ENCODE measurements at places on chromosomes 13 and 19.
A peak's percentile ranks its signal among the peaks of the same experiment; 100 is the strongest.

DNA sequence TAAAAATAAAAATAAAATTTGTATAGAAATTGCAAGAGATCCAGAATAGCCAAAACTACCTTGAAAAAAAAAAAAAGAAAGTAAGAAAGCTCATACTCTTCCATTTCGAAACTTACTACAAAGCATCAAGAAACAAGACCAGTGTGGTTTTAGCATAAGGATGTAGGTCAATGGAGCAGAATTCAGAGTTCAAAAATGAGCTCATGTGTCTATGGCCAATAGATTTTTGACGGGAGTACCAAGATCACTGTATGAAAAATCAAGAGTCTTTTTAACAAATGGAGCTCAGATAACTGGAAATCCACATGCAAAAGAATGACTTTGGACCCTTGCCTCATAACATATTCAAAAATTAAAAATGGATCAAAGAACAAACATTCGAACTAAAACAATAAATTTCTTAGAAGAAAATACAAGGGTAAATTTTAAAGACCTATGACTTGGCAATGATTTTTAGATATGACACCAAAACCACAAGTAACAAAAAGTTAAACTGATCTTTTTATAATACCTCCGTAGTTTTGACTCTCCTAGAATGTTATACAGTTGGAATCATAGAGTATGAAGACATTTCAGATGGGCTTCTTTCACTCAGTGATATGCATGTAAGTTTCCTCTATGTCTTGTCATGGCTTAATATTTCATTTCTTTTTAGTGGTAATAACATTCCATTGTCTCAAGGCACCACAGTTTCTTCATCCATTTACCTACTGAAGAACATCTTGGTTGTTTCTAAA lies 43.2 kb downstream of the KLF12 start:
- DNase-seq = no peak

DNA sequence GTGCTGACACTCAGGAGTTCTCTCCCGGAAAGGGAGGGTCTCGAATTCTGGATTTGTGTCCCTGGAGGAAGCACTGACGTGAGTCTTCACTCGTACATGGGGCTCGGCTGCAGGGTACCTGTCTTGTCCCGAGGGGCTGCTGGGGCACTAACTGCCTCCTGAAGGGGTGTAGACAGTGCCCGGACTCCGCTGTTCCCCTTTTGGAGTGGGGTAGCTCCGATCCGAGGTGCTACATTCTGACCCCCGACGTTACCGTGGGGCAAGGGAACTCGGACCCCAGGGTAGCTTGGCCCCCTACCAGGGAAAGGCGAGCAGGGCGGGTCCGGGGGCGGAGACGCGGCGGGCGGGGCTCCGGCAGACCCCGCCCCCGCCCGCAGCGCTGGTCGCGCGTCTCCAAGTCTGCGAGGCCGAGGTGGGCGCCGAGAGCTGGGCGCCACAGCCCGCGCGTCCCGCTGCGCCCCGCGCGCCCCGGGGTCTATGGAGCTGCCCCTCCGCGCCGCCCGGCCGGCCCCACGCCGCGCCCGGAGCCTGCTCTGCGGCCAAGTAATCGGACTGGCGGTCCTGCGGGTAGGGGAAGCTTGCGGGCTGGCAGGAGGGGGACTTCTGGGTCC lies at the start of gene NPAS1:
Gene NPAS1, plus strand, starts transcription at position 407 of the 611 bp plus-strand sequence. CDS start 1,211 bp downstream, outside the sequence.
- no peak for DNase-seq

DNA sequence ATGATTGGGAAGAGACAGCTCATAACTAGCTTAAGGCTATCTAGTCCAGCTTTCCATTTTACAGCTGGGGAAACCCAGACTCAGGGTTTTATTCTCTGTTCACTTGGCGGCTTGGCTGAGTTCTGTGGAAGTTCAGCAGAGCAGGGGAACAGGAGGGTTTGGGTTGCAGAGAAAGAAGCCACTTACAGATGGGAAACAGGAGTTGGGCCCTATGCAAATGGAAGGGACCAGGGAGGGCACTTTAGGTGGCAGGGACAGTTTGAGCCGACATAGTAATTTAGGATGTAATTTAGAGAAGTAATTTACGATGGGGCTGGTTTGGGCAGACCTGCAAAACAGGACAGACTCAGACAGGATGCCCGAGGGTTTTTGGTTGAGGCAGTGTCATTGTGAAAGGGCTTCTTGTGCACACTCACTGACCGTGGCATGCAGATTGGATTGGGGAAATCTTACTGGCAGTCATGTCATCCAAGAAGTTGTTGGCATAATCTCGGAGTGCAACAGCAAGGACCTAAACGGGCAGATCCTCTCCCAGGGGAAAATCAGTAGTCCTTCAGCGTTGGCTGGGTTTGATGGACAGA lies 47.3 kb upstream of the GPR183 start:
- no peak for DNase-seq

DNA sequence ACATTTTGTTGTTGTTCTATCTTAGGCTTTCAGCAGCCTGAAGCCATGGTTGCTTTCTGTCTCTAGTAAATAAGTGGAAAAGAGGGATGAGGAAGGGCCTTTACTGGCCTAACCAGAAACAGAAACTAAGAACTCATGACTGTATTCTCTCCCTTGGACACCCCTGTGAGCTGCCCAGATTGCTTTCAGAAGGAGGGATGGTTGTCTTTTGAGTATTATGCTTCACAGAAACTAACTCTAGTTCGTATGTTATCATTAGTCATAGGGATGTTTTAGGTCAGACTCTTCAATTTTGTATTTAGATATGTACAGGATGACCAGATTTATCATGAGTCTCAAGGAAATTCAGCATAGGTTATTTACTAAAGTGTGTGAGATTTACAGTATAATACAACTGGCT lies 17.5 kb downstream of the BORA start:
- DNase-seq = no peak

- DNase-seq = no peak
Observed at GRCh38 chr13:25776722-25777121, 275.1 kb downstream of the SHISA2 start.

- no peak for DNase-seq
Observed at GRCh38 chr13:100298691-100299090, 209.8 kb downstream of the PCCA start.

DNA sequence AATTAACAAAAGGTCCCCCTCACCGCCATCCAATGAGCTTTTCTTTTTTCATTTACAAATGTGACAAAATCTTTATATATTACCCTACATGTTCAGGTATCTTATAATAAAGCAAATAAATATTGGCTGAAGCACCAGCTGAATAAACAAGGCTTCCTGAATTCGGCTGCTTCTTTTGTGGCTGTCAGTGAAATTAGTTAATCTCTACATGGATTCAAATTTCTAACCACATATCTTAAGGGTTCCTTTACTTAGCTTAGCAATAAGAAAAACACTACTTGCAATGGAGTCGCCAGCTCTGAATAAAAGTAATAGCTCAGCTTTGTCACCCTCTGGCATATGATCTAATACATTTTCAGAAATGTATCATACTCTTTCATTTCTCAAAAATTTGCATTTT lies 104.3 kb downstream of the CCNA1 start:
- no peak for DNase-seq

DNA sequence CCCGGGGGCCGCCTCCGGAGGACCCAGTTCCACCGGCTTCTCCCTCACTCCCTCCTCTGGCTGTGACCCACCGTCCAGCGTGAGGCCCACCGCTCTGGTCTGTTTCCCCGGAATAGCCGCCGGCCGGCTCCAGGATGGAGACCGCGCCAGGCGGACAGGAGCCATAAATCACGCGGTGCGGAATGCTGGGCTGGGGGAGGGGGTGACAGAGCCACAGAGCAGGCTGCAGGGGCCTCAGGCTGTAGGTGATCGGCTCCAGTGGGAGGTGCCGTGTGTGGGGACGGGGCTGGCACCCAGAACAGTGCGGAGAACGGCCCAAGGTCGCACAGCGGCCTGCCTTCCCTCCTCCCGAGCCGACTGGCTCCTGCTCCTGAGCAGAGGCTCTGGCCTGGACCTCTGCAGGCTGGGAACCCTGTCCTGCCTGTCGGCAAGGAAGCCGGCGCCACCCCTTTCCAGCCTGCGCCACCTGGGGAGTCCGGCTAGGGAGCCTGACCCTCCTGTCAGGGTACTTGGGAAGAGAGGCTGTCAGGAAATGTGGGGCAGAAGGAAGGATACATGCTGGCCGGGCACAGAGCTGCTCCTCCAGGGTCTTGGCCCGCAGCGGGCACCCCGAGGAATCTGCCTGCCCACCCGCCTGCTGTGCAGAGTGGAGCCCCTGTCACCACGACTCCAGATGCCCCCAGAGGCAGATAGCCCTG lies 8.3 kb downstream of the PIAS4 start:
- no peak for DNase-seq

DNA sequence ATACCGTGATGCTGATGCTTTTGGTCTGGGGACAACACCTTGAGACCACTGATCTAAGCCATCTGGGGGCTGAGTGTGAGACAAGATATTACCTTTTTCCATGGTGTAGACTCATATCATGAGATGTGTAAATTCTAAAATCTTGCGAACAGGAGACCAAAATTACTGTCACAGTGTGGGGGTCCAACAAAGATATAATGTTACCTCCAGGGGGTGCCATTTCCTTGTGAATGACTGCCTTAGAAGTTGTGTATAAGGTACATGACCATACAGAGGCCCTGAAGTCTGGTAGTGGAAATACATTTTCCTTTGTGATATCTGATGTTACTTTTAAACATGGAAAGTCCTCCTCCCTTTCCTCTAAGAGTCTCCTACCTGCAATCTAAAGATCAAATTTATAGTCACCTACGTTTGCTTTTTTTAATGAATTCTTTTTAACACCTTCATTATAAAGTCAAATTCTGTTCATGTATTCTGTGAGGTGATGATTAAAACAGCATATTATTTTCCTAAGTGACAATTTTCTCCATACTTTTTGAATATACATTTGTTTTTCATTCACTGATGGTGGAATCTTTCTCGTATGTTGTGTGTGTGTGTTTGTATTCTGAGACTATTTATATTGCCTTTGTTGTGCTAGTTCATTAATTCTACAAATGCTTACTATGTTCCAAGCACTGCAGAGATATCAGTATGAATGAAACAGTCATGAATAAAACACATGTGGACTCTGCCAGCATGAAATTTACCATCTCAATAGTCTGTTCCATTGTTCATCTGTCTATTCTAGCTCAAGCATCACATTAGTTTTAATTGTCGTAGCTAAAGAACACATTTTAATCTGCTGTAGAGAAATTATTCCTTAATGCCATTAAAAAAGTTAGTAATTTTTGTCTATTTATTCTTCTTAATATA lies 113.7 kb downstream of the RFC3 start:
- DNase-seq = peak; percentile 28

GRCh38 chr13:81377921-81378320 lies 1037.0 kb upstream of the SPRY2 start:
- no peak for DNase-seq

All from NCI-H187 (cell line).